EL (cell line): ENCODE measurements at places on chromosomes 1 and 21.

- DNase-seq, result no peak
Observed at GRCh38 chr1:92711473-92712165, 73.3 kb downstream of the EVI5 start.

GRCh38 chr1:61446531-61446991, 278.4 kb downstream of the TM2D1 start:
- no peak for DNase-seq

DNA sequence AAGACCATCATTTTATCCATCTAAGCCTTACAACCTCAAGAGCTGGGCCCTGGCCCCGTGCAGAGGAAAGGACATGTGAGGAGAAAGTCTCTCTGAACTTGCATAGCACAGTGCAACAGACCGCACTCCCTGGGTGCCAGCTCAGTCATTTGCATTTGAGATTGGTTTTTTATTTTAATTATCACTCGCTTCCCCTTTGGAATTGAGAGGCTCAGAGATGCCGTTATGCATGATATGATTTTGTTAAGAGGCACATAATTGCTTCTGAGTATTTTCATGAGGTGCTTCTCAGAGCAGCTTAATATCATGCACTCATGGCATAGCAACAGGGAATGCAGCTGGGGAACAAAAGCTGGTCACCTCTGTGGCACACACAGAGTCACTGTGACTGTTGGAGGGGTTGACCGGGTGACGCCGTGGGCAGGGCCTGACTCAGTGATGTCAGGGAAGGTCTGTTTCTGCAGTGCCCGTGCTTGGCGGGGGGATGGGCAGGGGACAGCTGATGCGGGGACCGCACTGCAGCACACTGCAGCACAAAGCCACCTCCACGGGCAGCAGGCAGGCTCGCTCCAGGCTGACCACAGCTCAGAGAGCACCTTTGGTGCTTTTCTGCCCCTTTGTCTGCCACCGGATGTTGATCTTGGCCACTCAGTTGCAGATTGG, 43.2 kb upstream of the VAMP3 start:
- DNase-seq, result no peak

- no peak for DNase-seq
Observed at GRCh38 chr1:29592261-29592615, 355.9 kb downstream of the PTPRU start.

- no peak for DNase-seq
Observed at GRCh38 chr1:145922266-145922665, 3.7 kb upstream of the PEX11B start.

- no peak for DNase-seq
Observed at GRCh38 chr1:110083061-110083865, 12.8 kb upstream of the ALX3 start.
